ENCODE measurements at places on chromosomes 7 and 10. TPM values are rescaled to one million over a fixed set of nuclear protein-coding genes. Genes with fewer than 3 reads are reported as not detected.

GRCh38 chr7:101156277-101156676 lies 2.0 kb downstream of the AP1S1 start:
- H3K4me1 ChIP-seq: peaks cover 14% of the 10 kb centered on the region
- no peaks in the 10 kb centered on the region for H3K27me3 ChIP-seq
- no peaks in the 10 kb centered on the region for H3K36me3 ChIP-seq
- H3K4me3 ChIP-seq: no peak overlapping the region

GRCh38 chr10:84004221-84004620 lies 135.1 kb upstream of the GHITM start:
- no peak for DNase-seq
- no peak overlapping the region for H3K27ac ChIP-seq
- H3K27me3 ChIP-seq: no peaks in the 10 kb centered on the region
- no peak overlapping the region for H3K4me3 ChIP-seq

DNA sequence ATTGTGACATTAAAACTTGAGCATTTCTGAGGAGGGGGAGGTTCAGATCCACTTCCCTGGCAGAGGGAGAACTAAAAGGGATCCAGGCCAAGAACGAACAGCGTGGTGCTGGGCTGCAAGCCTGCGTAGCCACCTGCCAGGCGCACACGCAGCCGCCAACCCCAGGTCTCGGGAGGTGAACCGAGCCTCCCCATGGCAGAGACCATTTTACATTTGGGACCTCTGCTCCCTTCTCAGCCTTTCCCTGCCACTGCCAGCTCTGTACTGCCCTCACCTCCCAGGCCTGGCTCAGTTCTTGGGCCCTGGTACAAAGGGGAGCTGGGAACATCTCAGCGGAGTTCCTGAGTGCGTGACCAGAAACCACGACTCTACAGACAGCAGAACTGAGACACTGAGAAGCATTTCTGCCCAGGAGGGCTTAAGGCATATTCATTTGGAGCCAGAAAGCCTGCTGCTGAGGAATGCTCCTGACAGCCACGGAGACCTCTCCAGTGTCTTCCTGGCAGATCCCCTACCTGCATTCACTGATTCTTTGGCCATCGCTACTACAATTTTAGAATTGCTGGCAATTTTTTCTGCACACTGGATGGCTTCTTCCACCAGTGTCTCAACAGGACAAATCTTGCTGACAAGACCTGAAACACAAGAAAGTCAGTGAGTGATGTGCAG lies 7.6 kb downstream of the ECHS1 start:
- no peaks in the 10 kb centered on the region for H3K4me1 ChIP-seq
- DNase-seq: no peak
- H3K27ac ChIP-seq: no peak overlapping the region

DNA sequence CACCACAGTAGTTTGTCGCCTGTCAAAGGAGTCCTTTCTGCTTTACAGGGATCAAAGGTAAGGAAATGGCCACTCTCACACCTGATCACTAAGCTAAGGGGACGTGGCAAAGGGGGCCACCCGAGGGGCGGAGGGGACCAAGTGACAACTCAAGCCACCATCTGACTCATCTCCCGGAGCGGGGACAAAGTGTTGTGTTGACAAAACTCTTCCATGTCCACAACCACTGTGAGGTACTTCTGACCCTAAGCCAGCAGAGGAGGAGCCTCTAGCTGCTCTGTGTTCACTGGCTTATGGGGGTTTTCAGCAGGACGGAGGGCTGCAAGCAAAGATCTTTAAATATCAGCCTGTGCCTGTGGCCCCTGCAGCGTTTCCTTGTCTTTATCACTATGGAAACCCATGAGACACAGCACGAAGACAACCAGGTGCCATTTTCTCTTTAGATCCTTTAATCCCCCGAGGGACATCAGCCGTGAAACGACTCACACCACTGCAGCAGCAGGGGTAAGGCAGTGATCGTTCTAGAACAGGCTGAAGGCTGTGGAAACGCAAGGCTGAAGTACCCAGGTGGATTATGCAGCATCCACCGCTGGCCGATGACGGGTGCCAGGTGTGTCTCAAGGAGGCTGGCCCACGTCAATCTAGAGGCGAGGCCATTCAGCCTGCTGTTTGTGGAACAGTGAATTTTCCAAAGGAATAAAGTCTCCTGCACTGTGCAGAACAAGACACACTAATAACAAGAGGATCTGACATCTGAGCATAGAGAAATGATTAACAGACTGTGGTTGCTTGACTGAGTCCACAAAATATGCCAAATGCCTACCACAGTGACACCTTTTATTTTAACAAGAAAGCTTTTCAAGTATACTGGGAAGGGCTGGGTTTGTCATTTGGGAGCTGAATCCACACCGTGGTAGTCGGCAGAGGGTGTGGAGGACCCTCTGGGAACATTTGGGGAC lies 26.6 kb upstream of the DDC start:
- no peaks in the 10 kb centered on the region for H3K36me3 ChIP-seq
- no peak overlapping the region for H3K4me3 ChIP-seq
- H3K4me1 ChIP-seq: no peaks in the 10 kb centered on the region
- DNase-seq: no peak
- no peak overlapping the region for H3K27ac ChIP-seq

DNA sequence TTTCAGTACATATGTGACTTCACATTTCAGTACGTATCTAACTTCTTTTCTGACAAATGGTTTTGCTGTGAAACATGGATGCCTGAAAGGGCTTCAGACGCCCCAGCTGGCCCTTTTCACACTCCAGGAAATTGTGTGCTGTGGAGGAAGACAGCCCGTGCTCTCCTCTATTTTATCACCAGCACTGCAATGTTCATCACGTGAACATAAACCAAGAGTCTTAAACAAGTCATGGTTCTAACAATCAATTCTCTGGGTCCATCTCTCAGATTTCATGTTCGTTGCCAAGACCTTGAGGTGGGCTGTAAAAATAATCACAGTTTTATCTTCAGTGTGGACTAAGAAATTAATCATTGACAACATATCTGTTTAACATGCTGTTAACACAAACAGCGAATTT lies 141.2 kb downstream of the WDR37 start:
- peaks cover 3% of the 10 kb centered on the region for H3K4me1 ChIP-seq
- H3K4me3 ChIP-seq: no peak overlapping the region
- H3K27ac ChIP-seq: no peak overlapping the region
- H3K27me3 ChIP-seq: peaks cover 3% of the 10 kb centered on the region

FBXL13 gene
- 0.62 TPM for total RNA-seq

CPA2 gene
- total RNA-seq: not detected

GRCh38 chr7:22201186-22201880 lies 155.6 kb downstream of the RAPGEF5 start:
- no peak overlapping the region for H3K27ac ChIP-seq
- no peak for DNase-seq
- H3K36me3 ChIP-seq: no peaks in the 10 kb centered on the region
- H3K4me1 ChIP-seq: no peaks in the 10 kb centered on the region
- H3K4me3 ChIP-seq: no peak overlapping the region

TNRC18 gene
- total RNA-seq: 44.7 TPM

GRCh38 chr7:111892588-111892987 lies 313.6 kb downstream of the DOCK4 start:
- H3K4me1 ChIP-seq: no peaks in the 10 kb centered on the region
- H3K4me3 ChIP-seq: no peak overlapping the region
- DNase-seq: no peak
- H3K27me3 ChIP-seq: no peaks in the 10 kb centered on the region
- H3K36me3 ChIP-seq: no peaks in the 10 kb centered on the region
- no peak overlapping the region for H3K27ac ChIP-seq

PRKAR1B gene
- 28.3 TPM for total RNA-seq

DNA sequence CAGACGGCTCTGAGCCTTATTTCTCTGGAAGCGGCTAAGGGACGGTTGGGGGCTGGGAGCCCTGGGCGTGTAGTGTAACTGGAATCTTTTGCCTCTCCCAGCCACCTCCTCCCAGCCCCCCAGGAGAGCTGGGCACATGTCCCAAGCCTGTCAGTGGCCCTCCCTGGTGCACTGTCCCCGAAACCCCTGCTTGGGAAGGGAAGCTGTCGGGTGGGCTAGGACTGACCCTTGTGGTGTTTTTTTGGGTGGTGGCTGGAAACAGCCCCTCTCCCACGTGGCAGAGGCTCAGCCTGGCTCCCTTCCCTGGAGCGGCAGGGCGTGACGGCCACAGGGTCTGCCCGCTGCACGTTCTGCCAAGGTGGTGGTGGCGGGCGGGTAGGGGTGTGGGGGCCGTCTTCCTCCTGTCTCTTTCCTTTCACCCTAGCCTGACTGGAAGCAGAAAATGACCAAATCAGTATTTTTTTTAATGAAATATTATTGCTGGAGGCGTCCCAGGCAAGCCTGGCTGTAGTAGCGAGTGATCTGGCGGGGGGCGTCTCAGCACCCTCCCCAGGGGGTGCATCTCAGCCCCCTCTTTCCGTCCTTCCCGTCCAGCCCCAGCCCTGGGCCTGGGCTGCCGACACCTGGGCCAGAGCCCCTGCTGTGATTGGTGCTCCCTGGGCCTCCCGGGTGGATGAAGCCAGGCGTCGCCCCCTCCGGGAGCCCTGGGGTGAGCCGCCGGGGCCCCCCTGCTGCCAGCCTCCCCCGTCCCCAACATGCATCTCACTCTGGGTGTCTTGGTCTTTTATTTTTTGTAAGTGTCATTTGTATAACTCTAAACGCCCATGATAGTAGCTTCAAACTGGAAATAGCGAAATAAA lies 175.5 kb downstream of the RNF216 start:
- DNase-seq: no peak
- H3K4me1 ChIP-seq: no peaks in the 10 kb centered on the region
- H3K27ac ChIP-seq: no peak overlapping the region
- H3K27me3 ChIP-seq: no peaks in the 10 kb centered on the region

OR2A5 gene
- total RNA-seq: not detected

DNA sequence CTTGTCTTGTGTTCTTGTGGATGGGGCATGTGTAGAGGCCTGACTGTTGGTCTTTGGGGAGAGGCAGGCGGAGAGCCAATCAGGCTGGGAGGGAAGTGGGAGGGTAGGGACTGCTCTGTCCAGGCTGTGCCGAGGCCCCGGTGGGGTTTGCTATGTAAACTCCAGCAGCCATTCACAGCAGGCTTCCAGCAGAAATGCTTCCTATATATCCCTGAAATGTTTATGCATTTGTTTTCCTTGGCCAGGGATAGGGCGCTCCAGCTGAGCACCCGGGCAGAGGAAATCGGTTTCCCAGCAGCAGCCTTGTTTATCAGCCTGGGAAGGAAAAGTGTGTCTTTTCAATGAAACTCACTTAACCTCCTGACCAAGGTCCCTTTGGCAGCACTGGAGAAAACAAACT lies 18.3 kb upstream of the AQP1 start:
- no peaks in the 10 kb centered on the region for H3K36me3 ChIP-seq
- no peaks in the 10 kb centered on the region for H3K27me3 ChIP-seq
- no peak overlapping the region for H3K27ac ChIP-seq
- no peaks in the 10 kb centered on the region for H3K4me1 ChIP-seq
- no peak for DNase-seq

- H3K27ac ChIP-seq: no peak overlapping the region
- H3K36me3 ChIP-seq: peaks cover 56% of the 10 kb centered on the region
- H3K4me3 ChIP-seq: no peak overlapping the region
- H3K27me3 ChIP-seq: no peaks in the 10 kb centered on the region
Measured at GRCh38 chr10:816958-817357, 114.5 kb downstream of the LARP4B start.
